Activated naive CD8-positive, alpha-beta T cell treated with anti-CD3 and anti-CD28 coated beads for 36 hours (primary cell): ENCODE measurements at places on chromosomes 13 and 19.
A peak's percentile ranks its signal among the peaks of the same experiment; 100 is the strongest.

GRCh38 chr19:8416796-8417195 is 3.7 kb downstream of the MARCHF2 start:
- no peak for DNase-seq

GRCh38 chr19:15328312-15328711 is 4.0 kb downstream of the BRD4 start:
- DNase-seq: no peak

DNA sequence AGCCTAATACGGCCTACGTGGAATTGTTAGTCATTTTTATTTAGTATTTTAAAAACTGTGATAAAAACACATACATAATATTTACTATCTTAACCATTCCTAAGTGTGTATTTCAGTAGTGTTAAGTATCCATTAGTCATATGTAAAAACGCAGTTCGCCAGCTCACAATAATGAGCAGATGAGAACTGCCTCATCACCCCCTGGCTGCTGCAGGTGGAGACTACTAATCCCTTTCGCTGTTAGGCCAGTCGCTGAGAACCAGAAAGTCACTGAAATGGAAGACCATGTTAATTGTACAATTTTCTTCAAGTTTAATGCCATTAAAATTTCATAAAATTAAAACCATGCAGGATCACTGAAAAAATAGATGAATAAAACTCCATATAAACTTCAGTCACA is 1.6 kb downstream of the ESD start:
- DNase-seq: no peak

DNA sequence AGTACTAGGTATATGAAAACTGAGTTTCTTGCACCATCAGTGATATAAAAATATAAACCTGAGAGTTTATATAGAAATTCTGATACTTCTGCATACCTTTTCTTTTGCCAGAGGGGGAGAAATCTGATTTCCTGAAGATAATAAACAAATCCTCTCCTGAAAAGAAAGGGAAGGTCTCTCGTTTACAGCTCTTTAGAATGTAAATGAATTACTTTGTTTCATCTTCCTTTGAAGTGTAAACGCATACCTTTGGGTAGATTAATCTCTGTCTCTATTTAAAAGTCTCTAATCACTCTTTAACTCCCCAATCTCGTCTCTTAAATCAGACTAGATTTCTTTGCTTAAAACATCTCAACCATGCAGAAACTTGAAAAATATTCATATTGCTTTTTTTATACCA is 1092.9 kb downstream of the SLITRK5 start:
- no peak for DNase-seq

DNA sequence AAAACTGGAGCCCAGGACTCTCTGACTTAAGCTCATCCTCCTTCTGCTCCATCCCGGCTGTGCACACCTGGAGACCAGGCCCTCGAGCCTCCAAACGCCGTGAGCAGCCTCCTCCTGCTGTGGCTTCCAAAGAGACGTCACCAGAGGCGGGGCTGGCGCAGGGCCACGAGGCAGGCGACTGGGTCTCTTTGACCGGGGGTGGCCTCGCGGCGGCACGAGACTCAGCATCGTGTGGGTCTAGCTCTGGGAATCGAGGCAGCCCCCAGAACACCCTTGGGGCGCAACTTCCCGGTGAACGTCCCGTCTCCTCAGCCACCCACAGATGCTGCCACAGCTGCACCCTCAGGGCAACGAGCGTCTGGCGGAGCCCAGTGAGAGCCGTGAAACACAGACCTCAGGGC is 22.8 kb downstream of the RASA3 start:
- peak; percentile 65 for DNase-seq

DNA sequence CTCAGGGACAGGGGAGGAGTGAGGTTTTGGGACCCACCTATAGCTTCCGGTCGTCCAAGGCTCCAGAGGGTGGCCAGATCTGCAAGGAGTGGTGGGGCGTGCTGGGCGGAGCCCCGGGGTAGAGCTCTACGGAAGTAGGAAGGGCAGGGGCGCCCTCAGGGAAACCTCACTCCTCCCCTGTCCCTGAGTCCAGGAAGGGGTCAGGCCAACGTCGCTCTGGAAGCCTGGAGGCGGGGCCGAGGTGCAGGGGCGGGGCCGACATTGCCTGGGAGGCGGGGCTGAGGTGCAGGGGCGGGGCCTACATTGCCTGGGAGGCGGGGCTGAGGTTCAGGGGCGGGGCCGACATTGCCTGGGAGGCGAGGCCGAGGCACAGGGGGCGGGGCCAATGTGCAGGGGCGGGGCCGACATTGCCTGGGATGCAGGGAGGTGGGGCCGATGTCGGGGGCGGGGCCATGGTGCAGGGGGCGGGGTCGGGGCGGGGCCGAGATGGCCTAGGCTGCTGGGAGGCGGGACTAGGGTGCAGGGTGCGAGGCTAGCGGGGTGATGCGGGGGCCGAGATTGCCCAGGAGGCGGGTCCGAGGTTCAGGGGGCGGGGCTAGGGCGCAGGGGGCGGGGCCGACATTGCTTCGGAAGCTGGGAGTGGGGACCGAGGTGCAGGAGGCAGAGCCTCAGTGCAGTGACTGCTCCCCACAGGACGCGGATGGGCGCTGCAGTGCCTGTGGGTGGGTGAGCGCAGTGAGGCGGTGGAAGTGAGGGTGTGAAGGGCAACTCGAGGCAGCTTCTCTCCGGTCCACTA is 4.9 kb upstream of the PALM start:
- peak; percentile 61 for DNase-seq

DNA sequence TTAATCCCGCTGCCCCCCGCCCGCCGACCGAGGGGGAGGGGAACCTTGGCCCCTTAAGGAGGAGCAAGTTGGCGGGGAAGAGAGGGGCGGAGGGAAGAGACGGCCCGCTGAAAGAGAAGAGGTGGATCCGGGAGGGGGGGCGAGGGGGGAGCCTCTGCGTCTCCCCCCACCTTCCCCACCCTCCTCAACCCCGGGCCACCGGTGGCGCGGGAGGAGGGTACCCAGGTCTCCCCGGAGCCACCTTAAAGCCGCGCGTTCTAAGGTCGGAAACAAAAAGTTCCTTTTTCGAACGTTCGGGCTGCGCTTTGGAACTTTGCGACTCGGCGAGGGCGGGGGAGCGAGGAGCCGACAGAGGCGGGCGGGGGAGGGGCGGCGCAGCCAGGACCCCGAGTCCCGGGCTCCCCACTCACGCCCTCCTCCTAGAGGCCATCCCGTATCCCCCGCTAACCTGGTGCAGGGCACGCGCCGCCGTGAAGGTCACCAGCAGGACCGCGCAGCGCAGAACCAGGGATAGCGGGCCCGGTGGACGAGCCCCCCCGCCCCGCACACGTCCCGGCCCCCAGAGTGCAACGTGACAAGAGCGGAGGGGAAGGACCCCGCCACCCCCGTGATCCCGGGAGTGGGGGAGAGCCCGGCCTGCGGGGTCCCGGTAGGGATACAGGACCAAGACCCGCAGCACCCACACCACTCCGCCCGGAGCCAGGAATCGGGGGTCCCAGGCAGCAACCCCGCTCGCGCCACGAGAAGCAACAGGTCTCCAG is 659 bp downstream of the ERF start:
- DNase-seq: peak; percentile 81

DNA sequence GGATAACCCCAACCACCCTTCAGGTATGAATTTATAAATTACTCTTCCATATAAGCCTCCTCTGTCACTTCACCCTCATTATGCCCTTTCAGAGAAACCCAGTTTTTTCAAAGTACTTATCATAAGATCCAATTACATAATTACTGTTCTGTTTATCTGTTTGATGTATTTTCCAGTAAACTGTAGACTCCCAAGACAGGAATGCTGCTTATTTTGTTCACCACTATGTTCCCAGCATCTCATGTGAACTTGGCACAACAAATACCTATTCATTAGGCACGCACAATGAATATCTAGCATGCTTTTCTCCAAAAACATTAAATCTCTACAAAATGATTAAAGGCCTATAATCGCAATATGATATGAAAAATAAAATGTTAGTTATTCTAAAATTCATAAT is 13.2 kb downstream of the ENOX1 start:
- DNase-seq: no peak

DNA sequence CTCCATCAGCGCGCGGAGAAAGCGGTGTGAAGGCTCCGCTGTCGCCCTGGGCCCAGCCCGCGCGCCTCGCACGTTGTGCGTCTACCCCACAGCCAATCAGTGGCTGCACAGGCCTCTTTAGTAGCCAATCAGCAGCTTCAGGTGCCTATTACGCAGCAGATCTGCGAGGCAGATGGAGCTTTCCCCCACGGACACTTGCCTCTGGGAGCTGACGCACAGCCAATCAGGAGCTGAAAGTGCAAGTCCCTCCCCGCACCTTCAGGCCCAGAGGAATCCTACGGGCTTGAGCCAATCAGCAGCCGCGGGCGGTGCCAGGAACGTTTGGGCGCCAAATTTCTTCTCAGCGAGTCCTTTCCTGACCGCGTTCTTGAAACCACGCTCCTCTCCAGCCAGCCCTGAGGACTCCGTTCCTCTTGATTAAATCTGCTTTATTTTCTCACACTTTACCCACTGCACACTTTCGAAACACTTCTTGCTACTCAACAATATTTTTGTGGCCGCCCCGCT is 39.9 kb downstream of the SIGLEC7 start:
- no peak for DNase-seq
